Heart left ventricle (tissue), 16 donors: ENCODE measurements at places on chromosomes 12 and 14. TPM values are rescaled to one million over a fixed set of nuclear protein-coding genes. Genes with fewer than 3 reads are reported as not detected.

The KRT77 gene
- not detected for total RNA-seq

DNA sequence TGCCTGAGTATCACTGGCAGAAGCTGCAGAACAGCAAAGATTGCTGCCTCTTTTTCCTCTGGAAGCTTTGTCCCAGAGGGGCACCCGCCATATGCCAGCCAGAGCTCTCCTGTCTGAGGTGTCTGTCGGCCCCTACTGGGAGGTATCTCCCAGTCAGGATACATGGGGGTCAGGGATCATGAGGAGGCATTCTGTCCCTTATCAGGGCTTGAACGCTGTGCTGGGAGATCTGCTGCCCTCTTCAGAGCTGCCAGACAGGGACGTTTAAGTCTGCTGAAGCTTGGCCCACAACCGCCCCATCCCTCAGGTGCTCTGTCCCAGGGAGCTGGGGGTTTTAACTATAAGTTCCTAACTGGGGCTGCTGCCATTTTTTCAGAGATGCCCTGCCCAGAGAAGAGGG lies 20.3 kb downstream of the CLEC2B start:
- H3K27me3 ChIP-seq = no peaks in the 10 kb centered on the region
- no peak for DNase-seq
- H3K4me3 ChIP-seq = no peak overlapping the region
- peaks cover 19% of the 10 kb centered on the region for H3K36me3 ChIP-seq
- H3K27ac ChIP-seq = no peak overlapping the region

The GNB3 gene
- 8.6 TPM for total RNA-seq

- H3K36me3 ChIP-seq = no peaks in the 10 kb centered on the region
- H3K27ac ChIP-seq = no peak overlapping the region
- peaks cover 13% of the 10 kb centered on the region for H3K27me3 ChIP-seq
- H3K4me3 ChIP-seq = no peak overlapping the region
- DNase-seq = no peak
- no peaks in the 10 kb centered on the region for H3K4me1 ChIP-seq
Measured at GRCh38 chr12:130645751-130646150, 70.3 kb downstream of the RIMBP2 start.

The CEBPE gene
- total RNA-seq = not detected

GRCh38 chr12:32024884-32025592 lies 65.8 kb downstream of the RESF1 start:
- H3K36me3 ChIP-seq = no peaks in the 10 kb centered on the region
- H3K27ac ChIP-seq = no peak overlapping the region
- DNase-seq = no peak
- H3K27me3 ChIP-seq = no peaks in the 10 kb centered on the region

The PXMP2 gene
- 23.9 TPM for total RNA-seq

GRCh38 chr14:51862176-51862796 lies 1.9 kb downstream of the GNG2 start:
- no peak overlapping the region for H3K27ac ChIP-seq
- no peaks in the 10 kb centered on the region for H3K36me3 ChIP-seq
- DNase-seq = no peak
- peaks cover 81% of the 10 kb centered on the region for H3K4me1 ChIP-seq
- H3K27me3 ChIP-seq = no peaks in the 10 kb centered on the region
- no peak overlapping the region for H3K4me3 ChIP-seq

The LRP1-AS gene
- total RNA-seq = not detected

GRCh38 chr14:31527087-31527486 lies 34.1 kb upstream of the NUBPL start:
- no peak overlapping the region for H3K4me3 ChIP-seq
- H3K27me3 ChIP-seq = no peaks in the 10 kb centered on the region
- no peak for DNase-seq
- no peaks in the 10 kb centered on the region for H3K4me1 ChIP-seq

The GLIPR1L2 gene
- total RNA-seq = 1.7 TPM

The SOCS2 gene
- 19.2 TPM for total RNA-seq

GRCh38 chr12:105775343-105775742 lies 363.4 kb downstream of the NUAK1 start:
- H3K36me3 ChIP-seq = no peaks in the 10 kb centered on the region
- no peaks in the 10 kb centered on the region for H3K4me1 ChIP-seq
- H3K27me3 ChIP-seq = no peaks in the 10 kb centered on the region
- no peak for DNase-seq
- H3K27ac ChIP-seq = no peak overlapping the region

DNA sequence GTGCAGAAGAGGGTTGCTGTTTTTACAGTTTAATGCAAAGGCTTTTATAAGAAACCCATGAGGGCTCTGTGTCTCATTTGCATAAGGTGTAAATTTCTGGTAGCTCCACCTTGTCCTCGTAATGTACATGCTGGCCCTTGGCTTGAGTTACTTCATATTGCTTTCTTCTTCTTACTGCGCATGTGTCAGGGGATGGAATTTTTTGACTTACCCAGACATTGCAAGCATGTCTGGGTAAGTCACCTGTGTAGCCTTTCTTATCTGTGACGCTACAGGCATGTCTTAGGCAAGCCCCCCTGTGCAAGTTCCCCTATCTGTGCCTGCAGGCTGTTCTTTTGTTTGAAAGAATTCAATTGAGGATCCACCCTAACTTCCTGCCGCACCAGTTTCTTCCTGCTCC lies 274.2 kb downstream of the ETNK1 start:
- no peaks in the 10 kb centered on the region for H3K36me3 ChIP-seq
- no peaks in the 10 kb centered on the region for H3K27me3 ChIP-seq
- H3K27ac ChIP-seq = no peak overlapping the region
- no peak overlapping the region for H3K4me3 ChIP-seq
- no peaks in the 10 kb centered on the region for H3K4me1 ChIP-seq

GRCh38 chr12:115998119-115998633 lies 279.3 kb downstream of the MED13L start:
- DNase-seq = no peak
- H3K4me3 ChIP-seq = no peak overlapping the region
- peak overlapping the region; percentile 1 for H3K27ac ChIP-seq
- peaks cover 5% of the 10 kb centered on the region for H3K4me1 ChIP-seq
- H3K36me3 ChIP-seq = peaks cover 75% of the 10 kb centered on the region

DNA sequence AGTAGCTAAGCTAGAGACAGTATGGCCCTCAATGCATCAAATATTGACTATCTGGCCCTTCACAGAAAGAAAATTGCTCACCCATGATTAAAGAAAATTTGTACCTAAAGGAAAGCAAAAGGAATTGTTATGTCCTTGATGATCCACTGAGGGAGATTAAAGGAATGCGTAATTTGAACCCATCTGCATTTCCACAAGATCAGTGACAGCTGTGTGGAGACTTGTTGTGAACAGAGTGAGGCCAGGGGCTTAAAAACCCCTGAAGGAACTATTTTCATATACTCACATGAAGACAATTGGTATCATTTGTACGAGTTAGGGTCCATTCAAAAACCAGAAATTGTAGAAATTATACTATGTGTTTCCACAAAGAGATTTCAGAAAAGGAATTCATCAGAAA lies 1908.1 kb upstream of the SEL1L start:
- H3K27ac ChIP-seq = no peak overlapping the region
- H3K36me3 ChIP-seq = no peaks in the 10 kb centered on the region

The TPPP2 gene
- 0.95 TPM for total RNA-seq
